ENCODE measurements at places on chromosomes 2 and 18.

GRCh38 chr2:85802354-85803103 lies 48.7 kb downstream of the ATOH8 start:
- DNase-seq, result no peak

GRCh38 chr2:217017456-217018252 lies 157.8 kb upstream of the TNP1 start:
- DNase-seq, result no peak

GRCh38 chr2:136021976-136022375 lies 36.5 kb upstream of the DARS1 start:
- DNase-seq, result no peak

DNA sequence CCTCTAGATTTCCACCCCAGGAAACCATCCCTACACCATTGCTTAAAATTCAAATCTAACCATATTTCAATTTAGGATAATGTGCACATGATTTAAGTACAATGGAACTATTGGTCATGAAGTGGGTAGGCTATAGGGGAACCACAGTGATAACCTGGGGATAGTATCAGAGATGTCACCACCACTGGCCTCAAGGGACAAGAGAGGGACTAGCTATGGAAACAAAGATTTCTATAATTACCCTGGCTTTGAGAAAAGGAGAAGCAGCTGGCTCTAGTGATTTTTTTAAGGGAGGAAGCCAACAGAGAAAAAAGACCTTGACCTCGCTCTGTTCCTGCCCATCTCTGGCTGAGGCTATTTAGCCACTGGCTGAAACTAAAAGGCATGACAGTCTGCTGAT lies 132.0 kb downstream of the MEP1B start:
- no peak for DNase-seq

GRCh38 chr2:165847001-165847400 lies 53.0 kb upstream of the GALNT3 start:
- DNase-seq, result no peak

GRCh38 chr2:165238295-165238694 lies 919 bp upstream of the SCN2A start:
- peak; percentile 3 for DNase-seq

- no peak for DNase-seq
Measured at GRCh38 chr18:31438402-31438801, 9.1 kb upstream of the DSG3 start.

DNA sequence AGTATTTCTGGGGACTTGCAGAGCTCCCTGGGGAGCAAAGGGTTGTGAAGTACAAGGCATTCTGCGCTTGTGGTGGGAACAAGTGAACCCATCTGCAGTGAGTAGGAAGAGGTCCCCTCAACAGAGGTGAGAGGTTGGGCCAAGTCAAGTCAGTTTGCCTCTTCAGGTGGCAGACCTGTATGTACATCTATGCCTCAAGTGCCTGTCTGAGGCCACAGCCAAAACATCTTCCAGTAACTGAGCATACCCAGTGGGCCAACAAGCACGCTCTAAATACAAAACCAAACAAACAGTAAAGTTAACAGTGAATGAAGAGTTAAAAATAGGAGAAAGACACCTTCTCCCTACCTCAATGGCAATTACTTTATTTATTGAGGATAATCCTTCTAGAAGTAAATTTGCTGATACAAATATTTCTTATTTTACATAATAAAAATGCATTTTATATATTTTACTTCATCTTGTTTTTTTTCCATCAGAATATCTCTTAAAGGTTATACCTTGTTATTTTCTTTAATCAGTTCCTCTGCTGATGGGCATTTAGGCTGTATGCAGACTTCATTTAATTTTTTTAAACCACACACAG lies 2.5 kb downstream of the GYPC start:
- DNase-seq, result no peak
